Stimulated activated CD4-positive, alpha-beta T cell treated with anti-CD3 and anti-CD28 coated beads, TNF-alpha, amount 100 ng/mL, for 48 hours (primary cell): ENCODE measurements at places on chromosomes 3 and 15.

- no peak for DNase-seq
These were observed 446.1 kb upstream of the RARB start for GRCh38 chr3:24981924-24982323.

DNA sequence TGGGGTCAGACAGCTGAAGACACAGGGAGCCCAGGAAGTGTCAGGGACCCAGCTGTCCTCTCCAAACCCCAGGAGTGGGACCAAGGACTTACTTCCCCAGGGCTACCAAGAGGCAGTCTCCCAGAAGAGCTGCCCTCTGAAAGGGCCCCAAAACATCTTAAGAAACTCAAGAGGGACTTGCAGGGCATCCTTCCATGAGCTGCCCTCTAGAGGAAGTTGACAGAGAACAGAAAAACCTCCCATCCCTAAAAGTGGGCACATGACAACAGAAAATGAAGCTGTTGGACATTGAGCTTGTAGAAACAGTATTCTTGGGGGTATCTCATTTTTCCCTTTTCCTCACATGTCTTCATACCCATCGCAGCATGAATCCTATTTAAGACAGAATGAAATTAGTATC is 58.9 kb downstream of the MECOM start:
- no peak for DNase-seq

- DNase-seq = no peak
These were observed 520 bp downstream of the GREM1 start for GRCh38 chr15:32718227-32718820.

- DNase-seq = no peak
These were observed 767 bp downstream of the AP3S2 start for GRCh38 chr15:89893027-89893426.

- no peak for DNase-seq
These were observed 11.8 kb downstream of the TNK2 start for GRCh38 chr3:195896361-195897080.

DNA sequence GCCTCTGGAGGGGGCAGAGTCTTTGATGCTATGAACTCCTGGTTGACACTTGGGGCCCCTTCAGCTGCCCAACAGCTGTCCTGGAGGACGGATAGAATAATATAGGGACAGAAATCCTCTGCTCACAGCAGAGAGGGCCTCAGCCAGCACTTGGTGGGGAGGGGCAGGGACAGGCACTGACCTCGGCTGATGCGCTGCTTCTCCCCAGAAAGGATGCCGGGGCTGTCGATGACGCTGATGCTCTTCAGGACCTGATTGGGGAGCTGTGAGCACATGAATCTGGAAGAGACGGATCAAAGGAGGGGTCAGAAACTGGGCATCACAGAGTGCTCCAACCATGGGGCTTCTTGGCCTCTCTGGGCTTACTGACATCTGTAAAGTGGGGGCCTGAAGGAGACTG is 29.5 kb downstream of the EHD4 start:
- no peak for DNase-seq

- no peak for DNase-seq
These were observed 186.2 kb upstream of the CADPS start for GRCh38 chr3:63061449-63061848.

GRCh38 chr3:127395663-127396355 is 108.0 kb upstream of the PRR20G start:
- DNase-seq = no peak

GRCh38 chr3:49630784-49631183 is 43.4 kb upstream of the APEH start:
- no peak for DNase-seq

GRCh38 chr3:126259411-126260391 is 79.3 kb upstream of the ALDH1L1 start:
- no peak for DNase-seq

DNA sequence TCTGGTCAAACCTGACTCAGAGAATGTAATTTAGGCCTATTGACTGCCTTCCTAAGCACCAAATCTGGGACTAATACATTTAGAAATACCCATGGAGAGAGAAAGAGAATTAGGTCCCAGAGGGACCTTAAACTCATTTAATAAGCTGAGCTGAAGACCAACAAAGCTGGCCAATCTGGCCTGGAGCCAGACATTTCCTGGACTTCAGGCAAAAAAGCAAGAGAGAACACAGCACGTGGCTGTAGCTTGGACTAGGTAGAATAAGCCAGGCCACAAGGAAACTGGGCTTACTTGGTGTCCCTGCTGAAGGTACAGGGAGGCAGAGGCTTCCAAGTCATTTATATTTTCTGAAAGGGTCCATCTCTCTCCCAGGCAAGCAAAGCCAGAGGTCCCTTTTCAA is 88.1 kb downstream of the RTP4 start:
- DNase-seq = no peak

- no peak for DNase-seq
These were observed 187.2 kb downstream of the SHQ1 start for GRCh38 chr3:72661115-72661457.

DNA sequence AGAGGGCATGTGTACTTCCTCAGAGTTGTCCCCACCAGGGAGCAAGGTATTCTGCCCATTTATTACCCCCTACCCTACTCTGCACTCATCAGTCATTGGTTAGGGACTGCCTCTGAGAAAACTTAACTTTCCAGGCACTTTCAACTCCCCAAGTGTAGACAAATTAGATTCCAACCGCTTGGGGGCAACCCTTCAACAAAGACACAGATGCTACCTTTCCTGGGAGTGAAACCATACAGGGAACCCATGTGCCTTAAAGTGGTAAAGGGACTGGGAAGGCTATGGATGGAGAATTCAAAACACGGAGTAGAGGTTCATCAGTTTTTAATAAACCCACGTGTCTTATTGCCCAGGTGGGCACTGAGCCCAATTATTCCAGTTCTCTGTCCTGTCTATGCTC is 19.4 kb upstream of the UBE2E2 start:
- no peak for DNase-seq

GRCh38 chr3:138234401-138235179 is 47.5 kb downstream of the ARMC8 start:
- no peak for DNase-seq
